ENCODE measurements at places on chromosomes 6 and 20. TPM values are rescaled to one million over a fixed set of nuclear protein-coding genes. Genes with fewer than 3 reads are reported as not detected.

GRCh38 chr20:62829231-62830230 is 12.7 kb downstream of the COL9A3 start:
- no peak for DNase-seq

GRCh38 chr6:57263739-57264138 is 41.6 kb upstream of the RAB23 start:
- DNase-seq: no peak

DNA sequence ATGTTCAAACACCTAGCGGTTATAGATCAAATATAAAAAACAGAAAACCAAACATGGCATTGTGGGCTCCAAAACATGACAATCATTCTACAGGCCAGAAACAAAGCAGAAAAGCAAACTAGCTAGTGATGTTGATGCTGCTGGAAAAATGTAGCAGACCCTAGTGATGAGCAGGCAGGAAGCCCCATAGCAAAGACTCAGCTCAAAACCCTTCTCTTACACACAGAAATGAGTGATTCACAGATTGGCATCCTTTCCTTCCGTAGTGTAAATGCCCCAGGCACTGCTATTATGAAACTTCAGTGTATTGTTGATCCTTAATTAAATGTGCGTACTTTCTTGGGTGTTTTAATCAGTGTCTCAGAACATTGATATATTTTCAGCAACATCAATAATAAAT is 425.1 kb downstream of the UTRN start:
- DNase-seq: no peak

DNA sequence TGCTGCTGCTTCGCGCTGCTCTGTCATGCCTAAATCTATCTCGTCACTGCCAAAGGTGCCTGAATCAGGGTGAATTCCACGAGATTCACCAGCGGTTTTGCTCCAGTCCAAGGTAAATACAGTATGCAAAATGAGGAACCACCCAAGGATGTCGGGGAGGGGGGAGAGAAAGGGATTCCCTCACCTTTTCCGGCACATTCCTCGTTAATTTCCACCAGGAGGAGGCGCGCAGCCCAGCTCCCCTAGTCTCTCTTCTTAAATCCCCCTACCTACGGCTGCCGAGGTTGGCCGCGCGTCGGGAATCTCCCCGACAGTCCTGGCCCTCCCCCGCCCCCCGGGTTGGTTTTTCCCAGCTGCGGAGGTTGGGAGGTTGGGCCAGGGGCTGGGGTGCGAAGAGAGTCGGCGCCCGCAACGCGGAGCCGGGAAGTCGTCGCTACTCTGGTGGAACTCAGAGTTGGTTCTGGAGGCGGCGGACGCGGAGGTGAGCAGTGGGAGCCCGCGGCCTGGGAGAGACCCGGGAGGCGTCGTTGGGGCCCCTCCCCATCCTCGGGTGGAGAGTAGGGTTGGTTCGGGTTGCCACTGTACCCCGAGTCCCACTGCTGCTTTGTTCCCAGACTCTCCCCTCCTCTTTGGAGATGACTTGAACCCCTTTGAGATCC is at the start of gene TPBG:
TSS of gene TPBG (plus strand) at position 390 of the 659 bp plus-strand sequence. CDS start 1,145 bp downstream, outside the sequence.
- no peak for DNase-seq

The BTBD3 gene
- 7.0 TPM for total RNA-seq
